Activated naive CD4-positive, alpha-beta T cell treated with anti-CD3 and anti-CD28 coated beads for 36 hours (primary cell): ENCODE measurements at places on chromosomes 5 and 9. TPM values are rescaled to one million over a fixed set of nuclear protein-coding genes. Genes with fewer than 3 reads are reported as not detected.

GRCh38 chr5:106127341-106127781, 1543.4 kb downstream of the EFNA5 start:
- no peaks in the 10 kb centered on the region for H3K36me3 ChIP-seq
- no peak for DNase-seq
- H3K27me3 ChIP-seq = no peaks in the 10 kb centered on the region
- H3K27ac ChIP-seq = no peak overlapping the region
- H3K4me1 ChIP-seq = no peaks in the 10 kb centered on the region

SLC2A6 gene
- 0.83 TPM for total RNA-seq

DNA sequence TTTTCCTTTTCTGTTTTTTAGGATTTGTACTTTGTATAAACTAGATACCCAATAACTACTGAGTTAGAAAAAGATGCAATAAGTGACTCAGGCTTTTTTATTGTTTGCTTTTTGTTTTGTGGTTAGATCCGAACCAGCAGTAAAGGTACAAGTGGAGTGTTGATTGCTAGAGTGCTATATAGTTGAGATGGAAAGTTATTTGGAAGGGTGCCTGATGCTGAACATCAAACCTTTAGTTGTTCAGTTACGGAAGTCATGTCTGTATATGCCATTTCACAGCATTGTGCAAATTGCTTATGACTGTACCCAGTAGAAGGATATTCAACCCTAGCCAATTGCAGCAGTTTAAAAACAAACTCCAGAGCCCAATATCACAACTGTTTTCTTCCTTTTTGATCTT, 285.1 kb downstream of the MAT2B start:
- H3K36me3 ChIP-seq = no peaks in the 10 kb centered on the region
- no peaks in the 10 kb centered on the region for H3K4me1 ChIP-seq

DNA sequence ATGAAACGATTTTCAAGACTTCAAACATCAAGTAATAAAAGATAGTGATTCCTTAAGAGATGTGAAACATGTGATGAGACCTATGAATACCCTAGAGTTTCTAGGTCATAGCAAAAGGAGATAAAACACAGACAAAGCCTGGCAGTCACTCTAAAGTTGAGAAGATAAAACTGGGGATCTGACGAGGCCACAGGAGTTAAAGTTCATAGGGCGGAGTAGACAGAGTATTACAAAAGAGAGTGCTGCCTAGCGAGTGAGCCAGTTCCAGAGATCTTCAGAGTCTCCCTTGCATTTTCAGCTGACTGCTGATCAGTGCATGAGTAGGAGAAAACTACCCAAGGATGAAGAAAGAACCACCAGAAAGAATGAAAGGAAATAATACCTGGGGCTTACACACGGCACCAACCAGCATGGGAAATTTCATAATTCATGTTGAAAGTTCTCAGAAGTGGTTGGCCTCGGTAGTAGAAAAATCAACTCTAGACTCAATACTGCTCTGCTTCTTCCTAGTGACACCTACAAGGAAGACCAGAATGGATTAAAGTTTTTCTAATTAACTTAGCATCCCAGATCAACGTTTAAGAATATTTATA, 30.4 kb downstream of the FBXO4 start:
- peaks cover 2% of the 10 kb centered on the region for H3K36me3 ChIP-seq
- H3K27ac ChIP-seq = no peak overlapping the region
- no peak for DNase-seq

PRUNE2 gene
- total RNA-seq = not detected

DNA sequence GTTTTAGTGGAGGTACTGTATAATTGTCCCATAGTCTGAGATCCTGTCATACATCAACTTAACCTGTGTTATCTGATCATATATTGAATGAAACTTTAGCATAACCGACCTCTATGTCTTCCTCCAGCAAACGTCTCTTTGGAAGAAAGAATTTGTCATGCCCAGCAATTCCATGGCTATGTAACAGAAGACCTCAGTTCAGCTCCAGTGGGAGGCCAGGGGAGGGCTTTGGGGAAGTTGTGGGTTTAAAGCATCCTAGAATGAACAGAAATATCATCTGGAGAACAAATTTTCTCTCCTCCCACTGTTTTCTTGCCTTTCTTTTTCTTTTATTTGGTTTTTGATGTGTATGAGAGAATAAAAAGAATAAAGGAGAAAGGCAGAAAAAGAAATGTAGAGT, 164.5 kb downstream of the GAS1 start:
- no peak overlapping the region for H3K4me3 ChIP-seq
- no peaks in the 10 kb centered on the region for H3K4me1 ChIP-seq
- no peak overlapping the region for H3K27ac ChIP-seq
- no peak for DNase-seq

- DNase-seq = no peak
- no peaks in the 10 kb centered on the region for H3K27me3 ChIP-seq
- no peak overlapping the region for H3K4me3 ChIP-seq
- no peaks in the 10 kb centered on the region for H3K36me3 ChIP-seq
- no peak overlapping the region for H3K27ac ChIP-seq
Observed at GRCh38 chr5:72383726-72384125, 63.6 kb downstream of the PTCD2 start.
